ENCODE measurements at places on chromosomes 11 and 22.

DNA sequence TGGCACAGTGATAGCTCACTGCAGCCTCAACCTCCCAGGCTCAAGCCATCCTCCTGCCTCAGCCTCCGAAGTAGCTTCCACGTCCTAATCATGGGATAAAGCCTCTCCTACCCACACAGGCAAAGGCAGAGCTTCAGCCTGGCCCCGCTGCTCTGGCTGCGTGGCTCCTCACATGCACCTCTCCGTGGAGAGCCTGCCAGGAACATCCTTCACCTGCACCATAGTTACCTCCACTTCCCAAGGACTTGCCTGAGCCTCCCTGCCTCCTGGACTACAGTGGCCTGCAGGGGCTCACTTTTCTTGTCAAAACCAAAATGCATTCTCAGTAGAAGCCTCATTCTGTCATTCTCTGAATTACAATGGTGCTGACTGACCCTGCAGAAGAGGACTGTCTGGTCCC is 6.5 kb downstream of the C11orf16 start:
- no peak for DNase-seq

- DNase-seq, result no peak
Measured at GRCh38 chr11:114010931-114011330, 36.0 kb downstream of the HTR3A start.

GRCh38 chr11:76371170-76371569 is 9.8 kb downstream of the THAP12 start:
- DNase-seq, result peak; percentile 26

GRCh38 chr11:59078435-59078834 is 7.7 kb upstream of the GLYATL1B start:
- no peak for DNase-seq

DNA sequence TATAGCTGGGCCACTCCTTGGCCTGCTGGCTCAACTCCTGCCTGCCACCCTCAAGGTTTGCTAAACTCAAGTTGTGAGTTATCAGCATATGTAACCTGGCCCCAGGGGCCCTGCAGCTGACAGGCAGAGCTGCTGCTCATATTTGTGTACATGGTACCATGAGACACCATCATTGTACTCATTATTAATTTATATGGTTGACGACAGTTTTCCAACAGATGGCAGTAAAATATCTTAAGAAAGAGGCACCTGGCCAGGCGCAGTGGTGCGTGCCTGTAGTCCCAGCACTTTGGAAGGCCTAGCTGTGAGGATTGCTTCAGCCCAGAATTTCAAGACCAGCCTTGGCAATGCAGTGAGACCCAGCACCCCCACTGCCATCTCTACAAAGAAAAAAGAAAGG is 11.4 kb upstream of the DENND5A start:
- no peak for DNase-seq

DNA sequence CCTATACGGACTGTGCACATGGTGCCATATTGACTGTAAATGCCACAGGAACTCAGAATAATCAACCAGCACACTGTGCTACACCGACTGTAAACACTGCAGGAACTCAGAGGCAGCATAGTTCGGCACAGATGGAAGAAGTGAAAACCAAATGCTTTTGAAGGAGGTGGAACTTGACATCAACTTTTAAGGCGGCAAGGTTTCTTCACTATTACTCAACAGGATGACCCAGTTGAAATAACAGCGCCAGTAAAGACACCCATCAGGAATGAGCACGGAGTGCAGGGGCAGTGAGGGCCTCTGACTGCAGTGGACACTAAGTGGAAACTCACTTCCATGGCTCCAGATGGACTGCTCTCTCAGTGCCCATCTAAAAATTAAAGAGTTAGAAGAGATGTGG is 15.7 kb downstream of the TESMIN start:
- DNase-seq, result no peak
